ENCODE measurements at places on chromosomes 5 and 9. TPM values are rescaled to one million over a fixed set of nuclear protein-coding genes. Genes with fewer than 3 reads are reported as not detected.
A peak's percentile ranks its signal among the peaks of the same experiment; 100 is the strongest.

GRCh38 chr5:14144586-14145434 lies 1.7 kb downstream of the TRIO start:
- peak; percentile 84 for DNase-seq

- no peak for DNase-seq
These were observed 47.2 kb upstream of the DAB2 start for GRCh38 chr5:39471836-39472508.

DNA sequence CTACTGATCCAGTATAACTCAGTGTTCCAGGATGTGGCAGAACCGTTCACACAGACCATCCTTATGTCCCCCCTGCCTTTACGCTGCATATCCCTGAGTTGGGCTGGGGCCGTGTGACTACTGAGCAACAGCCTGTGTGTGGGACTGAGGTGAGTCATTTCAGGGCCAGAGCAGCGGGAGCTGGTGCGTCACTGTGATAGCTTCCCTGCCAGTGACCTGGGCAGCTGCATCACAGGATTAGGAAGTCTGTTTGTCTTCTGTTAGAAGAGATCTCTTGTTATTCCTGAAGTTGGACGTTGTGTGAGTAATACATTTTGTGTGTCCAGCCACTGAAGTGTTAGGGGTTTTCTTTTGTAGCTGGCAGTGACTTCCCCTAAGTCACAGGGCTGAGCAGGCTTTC lies 35.6 kb downstream of the TPPP start:
- peak; percentile 62 for DNase-seq

GRCh38 chr9:126699401-126699881 lies 85.7 kb downstream of the LMX1B start:
- DNase-seq, result no peak

- DNase-seq, result peak; percentile 43
These were observed 62.8 kb upstream of the KLF9 start for GRCh38 chr9:70477146-70477745.

DNA sequence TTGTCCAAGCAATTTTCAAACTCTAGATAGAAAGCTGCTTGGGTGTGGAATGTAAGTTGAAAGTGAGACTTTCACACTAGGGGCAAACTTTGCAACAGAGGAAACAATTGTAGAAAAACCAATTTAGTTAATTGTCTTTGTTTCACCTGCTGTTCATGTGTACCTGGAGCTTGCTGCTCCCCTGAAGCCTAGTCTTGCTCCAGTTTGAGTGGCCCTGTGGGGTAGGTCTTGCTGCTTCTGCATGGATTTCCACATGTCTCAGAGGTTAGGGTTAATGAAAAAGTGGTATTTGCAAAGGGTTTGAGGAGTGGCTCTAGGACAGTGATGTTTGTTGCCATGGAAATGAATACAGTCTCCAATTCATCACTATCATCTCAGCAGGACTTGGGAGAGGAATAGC lies 182.2 kb downstream of the FSTL4 start:
- DNase-seq, result no peak

DNA sequence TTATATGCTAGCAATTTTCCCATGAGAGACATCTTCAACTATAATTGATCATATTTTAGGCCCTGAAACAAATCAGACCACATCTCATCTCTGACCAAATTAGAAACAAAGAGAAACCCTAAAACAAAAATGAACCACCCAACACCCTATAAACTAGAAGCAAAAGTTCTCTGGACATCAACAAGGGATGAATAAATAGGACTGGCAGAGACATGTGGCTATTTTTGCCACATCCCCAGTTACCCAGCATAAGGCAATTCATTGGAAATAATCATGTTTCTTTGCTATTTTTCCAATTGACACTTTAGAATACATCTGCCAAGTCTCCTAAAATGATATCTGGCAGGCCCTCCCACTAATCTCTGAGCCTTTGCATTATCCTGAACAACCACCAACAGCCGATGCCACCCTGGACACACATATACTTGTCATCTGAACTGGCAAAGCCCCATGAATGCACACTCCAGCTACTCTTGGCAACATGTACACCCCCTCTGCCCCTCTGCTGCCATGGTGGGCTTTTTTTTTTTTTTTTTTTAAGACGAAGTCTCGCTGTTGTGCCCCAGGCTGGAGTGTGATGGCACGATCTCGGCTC lies 53.5 kb upstream of the EQTN start:
- DNase-seq, result no peak

GRCh38 chr5:17212191-17212590 lies 5.2 kb upstream of the BASP1 start:
- no peak for DNase-seq

DNA sequence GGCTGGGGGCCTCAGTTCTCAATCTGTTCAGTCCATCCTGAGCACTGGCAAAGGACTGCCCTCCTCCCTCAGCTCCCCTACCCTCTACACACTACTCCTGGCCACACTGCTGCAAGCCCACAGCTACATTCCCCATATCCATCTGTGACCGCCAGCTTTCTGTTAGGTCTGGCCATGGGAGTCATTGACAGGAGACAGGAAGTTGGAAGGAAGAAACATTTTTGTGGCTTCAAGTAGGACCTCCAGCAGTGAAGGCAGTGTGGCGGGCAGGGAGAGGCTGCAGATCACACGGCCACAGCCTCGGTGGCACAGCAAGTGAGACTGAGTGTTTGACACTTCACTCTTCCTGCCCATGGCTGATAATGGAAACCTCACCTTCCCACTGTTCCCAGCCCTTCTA lies 55.9 kb downstream of the SECISBP2 start:
- DNase-seq, result no peak

DNA sequence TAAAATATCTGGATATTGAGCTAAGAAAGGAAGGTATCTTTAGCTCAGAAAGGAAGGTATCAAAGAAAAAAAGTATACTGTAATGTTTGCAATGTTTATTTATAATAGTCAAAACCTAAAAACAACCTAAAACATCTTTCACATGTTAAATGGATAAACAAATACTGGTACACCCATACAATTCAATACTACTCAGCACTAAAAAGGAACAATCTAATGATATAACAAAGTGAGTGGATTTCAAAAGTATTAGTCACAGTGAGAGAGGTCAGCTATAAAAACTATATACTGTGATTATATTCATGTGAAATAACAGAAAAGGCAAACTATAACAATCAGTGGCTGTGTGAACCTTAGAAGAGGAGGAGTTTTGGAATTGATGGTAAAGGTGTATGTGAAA lies 455.0 kb upstream of the FTMT start:
- no peak for DNase-seq

DNA sequence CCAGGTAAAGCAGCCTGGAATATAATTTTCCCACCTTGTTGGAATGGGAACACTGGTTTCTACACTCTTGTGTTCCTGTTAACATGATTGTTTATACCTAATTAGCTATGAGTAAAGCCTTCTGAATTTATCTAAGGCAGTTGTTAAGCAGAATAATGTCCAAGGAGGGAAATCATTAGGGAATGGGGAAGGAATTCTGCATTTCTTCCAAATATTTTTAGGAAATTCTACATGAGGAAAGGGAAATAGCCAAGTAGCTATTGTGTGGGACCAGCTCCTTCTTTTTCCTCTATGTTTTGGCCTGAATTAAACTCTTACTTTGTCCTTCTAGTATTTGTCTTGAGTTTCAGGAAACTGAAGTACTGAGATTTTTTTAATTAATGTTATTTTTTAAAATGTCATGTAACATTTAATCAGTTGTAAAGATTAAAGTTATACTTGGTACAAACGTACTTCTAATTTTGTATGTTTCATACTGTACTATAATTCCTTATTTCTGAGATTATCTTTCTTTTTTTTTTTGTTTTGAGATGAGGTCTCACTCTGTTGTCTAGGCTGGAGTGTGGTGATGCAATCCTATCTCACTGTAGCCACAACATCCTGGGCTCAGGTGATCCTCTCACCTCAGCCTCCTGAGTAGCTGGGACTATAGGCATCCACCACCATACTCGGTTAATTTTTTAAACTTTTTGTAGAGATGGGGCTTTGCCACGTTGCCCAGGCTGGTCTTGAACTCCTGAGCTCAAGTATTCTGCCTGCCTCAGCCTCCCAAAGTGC lies 28.5 kb downstream of the ANKDD1B start:
- DNase-seq, result no peak

DNA sequence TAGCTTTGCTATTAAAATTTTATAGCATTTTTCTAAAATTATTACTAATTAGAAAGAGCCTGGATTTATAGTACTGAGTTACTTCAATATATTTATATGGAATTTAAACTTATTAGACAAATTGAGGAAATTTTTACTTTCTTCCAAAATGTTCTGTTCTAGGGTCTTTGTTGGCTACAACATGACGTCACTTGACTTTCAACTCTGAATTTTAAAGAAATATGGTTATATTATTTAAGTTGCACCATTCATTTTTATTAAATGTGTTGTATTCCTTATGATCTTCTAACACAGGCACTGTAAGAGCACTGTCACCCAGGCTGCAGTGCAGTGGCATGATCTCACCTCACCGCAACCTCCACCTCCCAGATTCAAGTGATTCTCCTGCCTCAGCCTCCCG lies 119.4 kb upstream of the CYLC2 start:
- DNase-seq, result no peak

DNA sequence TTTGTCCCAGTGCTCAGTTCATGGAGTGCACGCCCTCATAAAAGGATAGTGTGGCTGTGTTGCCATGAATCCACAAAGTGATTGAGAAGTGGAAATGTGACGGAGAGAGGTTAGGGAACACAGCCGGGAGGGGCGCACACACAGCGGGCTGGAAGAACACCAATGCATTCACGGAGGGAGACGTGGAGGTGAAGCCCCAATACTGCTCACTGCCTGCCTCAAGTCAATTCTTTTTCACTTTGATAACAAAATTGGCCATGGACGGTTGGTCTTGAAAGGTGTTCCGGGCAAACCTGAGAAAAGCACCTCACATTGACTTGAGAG lies 424.1 kb downstream of the MED10 start:
- no peak for DNase-seq

GRCh38 chr5:91283326-91283725 lies 99.8 kb downstream of the ARRDC3 start:
- no peak for DNase-seq

GRCh38 chr5:58818465-58818864 lies 235.6 kb downstream of the RAB3C start:
- no peak for DNase-seq

- DNase-seq, result no peak
These were observed 281.2 kb downstream of the NR2F1-AS1 start for GRCh38 chr5:93299681-93300308.

- no peak for DNase-seq
These were observed 65.9 kb downstream of the PRDM6 start for GRCh38 chr5:123154886-123155445.

- no peak for DNase-seq
These were observed 478.7 kb downstream of the DMAC1 start for GRCh38 chr9:7320841-7321240.

Gene FAT2
- not detected for total RNA-seq

Gene TXNDC8
- total RNA-seq, result not detected

Gene EGR1
- total RNA-seq, result 19.0 TPM

Gene SPATA9
- not detected for total RNA-seq

Gene FBN2
- total RNA-seq, result 70.8 TPM

Gene DIPK1B
- not detected for total RNA-seq

Gene TOMM5
- total RNA-seq, result 122 TPM

Gene CTSV
- not detected for total RNA-seq

Gene DBH
- total RNA-seq, result not detected

Gene PALM2AKAP2
- total RNA-seq, result 12.5 TPM

Gene FCN2
- not detected for total RNA-seq

Gene PCDHGA7
- 1.6 TPM for total RNA-seq
